ENCODE measurements at places on chromosomes 1 and 21. TPM values are rescaled to one million over a fixed set of nuclear protein-coding genes. Genes with fewer than 3 reads are reported as not detected.

The LAD1 gene
- not detected for total RNA-seq

The BTBD19 gene
- total RNA-seq = 4.4 TPM

The F11R gene
- total RNA-seq = 133 TPM

The SIPA1L2 gene
- 17.6 TPM for total RNA-seq

The GPR61 gene
- not detected for total RNA-seq

The FLG gene
- total RNA-seq = not detected

The PRR9 gene
- not detected for total RNA-seq

The CERS2 gene
- total RNA-seq = 109 TPM

The CFAP45 gene
- not detected for total RNA-seq

The BSND gene
- total RNA-seq = not detected

The OR10Z1 gene
- total RNA-seq = not detected

The SEC16B gene
- 2.9 TPM for total RNA-seq

The MYOG gene
- not detected for total RNA-seq
